Stimulated activated CD8-positive, alpha-beta memory T cell treated with anti-CD3 and anti-CD28 coated beads, Interleukin-7, amount 100 ng/mL, for 24 hours (primary cell): ENCODE measurements at places on chromosomes 7 and 10.

GRCh38 chr10:61529208-61529607 is 76.0 kb upstream of the TMEM26 start:
- DNase-seq: no peak

DNA sequence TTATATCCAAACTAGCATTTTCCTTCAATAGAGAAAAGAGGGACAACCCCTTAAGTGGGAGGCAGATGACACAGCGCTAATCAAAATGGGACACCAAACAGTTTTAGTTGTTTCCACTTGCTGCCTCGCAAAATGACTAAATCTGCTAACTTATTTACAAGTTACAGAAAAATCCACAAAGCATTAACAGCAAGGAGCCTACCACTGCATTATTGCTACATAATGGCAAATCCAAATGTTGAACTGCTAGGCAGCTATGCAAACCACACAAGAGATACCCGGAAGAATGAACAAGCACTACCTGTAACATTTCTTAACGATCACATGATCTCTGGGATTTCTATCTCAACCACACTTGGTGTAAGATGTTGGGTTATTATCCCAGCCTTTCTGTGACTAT is 96.7 kb downstream of the SFMBT2 start:
- DNase-seq: no peak

- DNase-seq: no peak
Observed at GRCh38 chr7:125396466-125397151, 467.0 kb upstream of the POT1 start.

GRCh38 chr10:100696477-100696901 is 48.9 kb upstream of the PAX2 start:
- DNase-seq: no peak

- DNase-seq: no peak
Observed at GRCh38 chr7:81111781-81112540, 193.1 kb upstream of the SEMA3C start.

DNA sequence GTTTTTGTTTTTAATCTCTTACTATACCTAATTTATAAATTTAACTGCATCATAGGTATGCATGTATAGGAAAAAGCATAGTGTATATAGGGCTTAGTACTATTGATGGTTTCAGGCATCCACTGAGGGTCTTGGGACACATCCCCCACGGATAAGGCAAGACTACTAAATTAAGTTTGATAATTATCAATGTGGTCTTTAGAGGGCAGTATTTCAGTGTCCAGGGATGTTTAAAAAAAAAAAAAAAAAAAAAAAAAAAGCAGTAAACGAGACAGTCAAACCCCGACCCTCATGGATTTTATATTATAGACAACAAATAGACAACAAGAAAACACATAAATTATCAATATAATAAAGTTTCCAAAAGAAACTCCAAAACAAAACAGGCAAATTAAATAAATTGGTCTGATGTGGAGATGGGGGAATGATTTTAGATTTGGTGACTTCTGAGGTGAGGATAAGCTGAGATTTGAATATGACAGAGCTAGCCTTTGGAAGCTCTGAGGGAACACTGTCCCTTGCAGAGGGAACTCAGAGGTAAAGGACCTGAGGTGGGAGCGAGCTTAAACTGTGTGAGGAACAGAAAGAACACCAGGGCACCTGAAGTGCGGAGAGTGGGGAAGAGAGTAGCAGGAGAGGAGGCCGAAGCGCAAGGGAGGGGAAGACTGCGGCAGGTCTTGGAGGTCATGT is 14.8 kb downstream of the ACSM6 start:
- no peak for DNase-seq

GRCh38 chr10:132328738-132329137 is 3.3 kb upstream of the LRRC27 start:
- DNase-seq: no peak

- no peak for DNase-seq
Observed at GRCh38 chr7:111362506-111363054, 199.7 kb downstream of the IMMP2L start.

DNA sequence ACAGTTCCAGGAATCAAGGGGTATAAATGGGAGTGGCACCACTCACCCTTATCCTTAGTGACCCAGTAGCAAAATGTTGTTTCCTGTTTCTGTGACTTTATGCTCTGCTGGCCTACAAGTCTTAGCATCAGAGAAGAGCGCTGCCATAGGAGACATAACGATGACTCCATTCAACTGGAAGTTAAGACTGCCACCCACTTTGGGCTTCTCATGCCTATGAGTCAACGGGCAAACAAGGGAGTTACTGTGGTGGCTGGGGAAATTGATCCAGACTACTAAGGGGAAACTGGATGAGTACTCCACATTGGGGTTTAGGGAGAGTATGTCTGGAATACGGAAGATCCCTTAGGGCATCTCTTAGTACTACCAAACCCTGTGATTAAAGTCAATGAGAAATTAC is 40.6 kb upstream of the PIK3CG start:
- no peak for DNase-seq

DNA sequence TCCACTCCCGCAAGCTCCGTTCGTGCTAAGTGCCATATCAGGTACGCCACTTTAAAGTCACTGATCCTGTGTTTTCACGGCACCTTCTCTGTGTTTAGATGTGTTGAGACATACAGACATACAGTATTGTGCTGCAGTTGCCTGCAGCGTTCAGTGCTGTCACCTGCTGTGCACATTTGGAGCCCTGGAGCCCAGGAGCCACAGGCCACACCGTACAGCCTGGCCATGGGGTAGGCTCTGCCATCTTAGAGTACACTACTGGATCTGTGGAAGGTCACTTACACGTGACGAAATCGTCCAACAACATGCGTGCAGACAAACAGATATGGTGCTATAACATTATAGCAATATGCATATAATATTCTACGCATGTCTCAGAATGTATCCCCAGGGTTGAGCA is 111.3 kb downstream of the ELFN1 start:
- no peak for DNase-seq

GRCh38 chr7:151345576-151346469 is 4.2 kb downstream of the NUB1 start:
- DNase-seq: no peak

DNA sequence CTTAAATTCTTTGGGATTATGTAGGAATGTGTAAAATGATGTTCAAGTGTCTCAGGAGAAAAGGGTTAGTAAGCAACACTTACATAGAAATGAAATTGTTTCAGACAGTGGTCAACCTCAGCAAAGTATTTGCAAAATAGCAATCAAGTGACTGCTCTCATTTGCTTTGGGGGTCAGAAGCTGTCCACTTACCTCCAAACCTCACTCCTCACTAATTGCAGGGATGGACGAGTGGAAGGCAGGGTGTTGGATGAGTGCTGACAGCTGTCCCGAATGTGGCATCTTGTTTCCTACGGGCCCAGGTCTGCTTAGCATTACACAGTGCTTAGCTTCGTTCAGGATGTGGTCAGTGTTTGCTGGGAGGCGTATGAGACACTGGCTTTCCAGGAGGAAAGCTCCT is 437.0 kb downstream of the SUGCT start:
- no peak for DNase-seq
